ENCODE measurements at places on chromosomes 7 and 10.

DNA sequence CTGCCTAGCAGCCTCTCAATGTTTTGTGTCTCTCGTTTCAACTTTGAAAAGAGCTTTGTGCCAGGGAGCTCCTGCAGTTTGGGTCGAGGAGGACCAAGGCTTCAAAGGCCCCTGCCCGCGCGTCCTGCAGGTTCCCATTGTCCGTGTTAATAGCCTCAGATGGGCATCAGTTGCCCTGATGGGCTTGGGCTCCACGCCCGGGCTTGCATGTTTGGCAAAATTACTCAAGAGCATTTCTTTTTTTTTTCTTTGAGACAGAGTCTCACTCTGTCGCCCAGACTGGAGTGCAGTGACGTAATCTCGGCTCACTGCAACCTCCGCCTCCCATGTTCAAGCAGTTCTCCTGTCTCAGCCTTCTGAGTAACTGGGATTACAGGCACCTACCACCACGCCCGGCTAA is 636.6 kb downstream of the SDK1 start:
- DNase-seq = no peak

DNA sequence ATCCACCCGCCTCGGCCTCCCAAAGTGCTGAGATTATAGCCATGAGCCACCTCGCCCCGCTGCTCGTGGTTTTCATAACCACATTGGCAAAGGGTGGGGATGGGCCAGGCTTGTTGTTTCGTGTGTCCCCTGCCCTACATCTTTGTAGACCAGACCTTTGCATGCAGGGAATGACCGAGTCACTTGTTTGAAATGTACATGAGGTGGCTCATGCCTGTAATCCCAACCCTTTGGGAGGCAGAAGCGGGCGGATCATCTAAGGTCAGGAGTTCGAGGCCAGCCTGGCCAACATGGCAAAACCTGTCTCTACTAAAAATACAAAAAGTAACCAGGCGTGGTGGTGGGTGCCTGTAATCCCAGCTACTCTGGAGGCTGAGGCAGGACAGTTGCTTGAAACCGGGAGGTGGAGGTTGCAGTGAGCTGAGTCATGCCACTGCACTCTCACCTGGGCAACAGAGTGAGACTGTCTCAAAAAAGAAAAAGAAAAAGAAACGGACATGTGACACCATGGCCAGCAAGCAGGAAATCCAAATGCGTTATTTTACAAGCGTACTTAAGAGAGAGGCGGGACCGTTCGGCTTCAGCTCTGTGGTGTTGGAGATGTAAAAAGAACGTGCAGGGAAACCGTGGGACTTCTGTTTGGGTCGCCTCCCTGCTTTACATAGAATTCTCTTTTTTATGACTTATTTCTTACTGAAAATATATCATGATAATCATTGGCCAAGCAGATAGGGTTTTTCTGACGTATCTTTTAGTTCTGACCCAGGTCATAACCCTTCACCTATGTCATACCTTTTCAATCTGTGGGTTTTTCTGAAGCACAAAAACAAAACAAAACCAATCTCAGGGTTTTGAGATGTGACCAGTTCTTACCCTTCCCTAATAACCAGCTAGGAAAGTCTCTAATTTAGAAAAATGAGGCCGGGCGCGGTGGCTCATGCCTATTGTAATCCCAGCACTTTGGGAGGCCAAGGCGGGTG is 45.1 kb downstream of the WIPI2 start:
- DNase-seq = no peak

DNA sequence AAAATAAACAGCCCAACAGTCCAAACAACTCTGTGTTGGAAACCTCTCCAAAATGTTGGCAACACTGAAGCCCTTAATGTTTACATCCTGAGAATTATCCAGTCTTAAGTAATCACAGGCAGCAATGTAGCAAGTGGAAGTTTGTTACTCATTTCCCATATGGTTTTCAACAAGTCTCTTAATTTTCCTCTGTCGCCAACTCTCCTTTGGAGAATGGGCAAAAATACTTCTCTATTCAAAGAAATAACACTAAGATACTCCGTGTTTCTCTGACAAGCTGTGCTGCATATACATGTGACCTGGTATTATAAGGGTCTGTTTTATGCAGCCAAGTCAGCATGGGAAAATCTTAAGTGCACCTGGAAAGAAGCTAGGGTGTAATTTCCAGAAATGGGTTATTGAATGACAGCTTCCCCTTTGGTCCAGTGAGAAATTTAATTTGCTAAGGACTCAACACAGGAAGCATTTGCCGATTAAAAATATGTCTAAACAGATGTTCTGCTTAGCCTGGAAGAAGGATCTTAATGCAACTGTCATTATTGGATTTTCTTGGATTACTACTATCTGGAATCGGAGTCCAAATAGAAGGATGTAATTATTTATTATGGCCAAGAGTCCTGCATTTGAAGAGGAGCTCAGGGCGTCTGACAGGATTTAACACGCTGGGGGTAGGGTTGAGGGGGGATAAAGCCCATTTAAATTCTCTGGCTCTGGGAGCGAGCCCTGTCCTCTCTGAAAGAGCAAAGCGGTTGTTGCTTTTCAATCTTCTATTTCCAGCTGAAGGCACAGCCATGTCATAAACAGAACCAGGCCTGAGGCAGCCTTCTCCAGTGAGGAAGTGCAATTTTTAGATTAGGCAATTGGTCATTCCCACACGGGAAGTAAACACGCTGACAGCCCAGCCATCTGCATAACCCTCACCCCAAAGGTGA is 73.1 kb downstream of the TLL2 start:
- no peak for DNase-seq

- no peak for DNase-seq
These were observed 3.7 kb downstream of the NPC1L1 start for GRCh38 chr7:44537442-44537841.

DNA sequence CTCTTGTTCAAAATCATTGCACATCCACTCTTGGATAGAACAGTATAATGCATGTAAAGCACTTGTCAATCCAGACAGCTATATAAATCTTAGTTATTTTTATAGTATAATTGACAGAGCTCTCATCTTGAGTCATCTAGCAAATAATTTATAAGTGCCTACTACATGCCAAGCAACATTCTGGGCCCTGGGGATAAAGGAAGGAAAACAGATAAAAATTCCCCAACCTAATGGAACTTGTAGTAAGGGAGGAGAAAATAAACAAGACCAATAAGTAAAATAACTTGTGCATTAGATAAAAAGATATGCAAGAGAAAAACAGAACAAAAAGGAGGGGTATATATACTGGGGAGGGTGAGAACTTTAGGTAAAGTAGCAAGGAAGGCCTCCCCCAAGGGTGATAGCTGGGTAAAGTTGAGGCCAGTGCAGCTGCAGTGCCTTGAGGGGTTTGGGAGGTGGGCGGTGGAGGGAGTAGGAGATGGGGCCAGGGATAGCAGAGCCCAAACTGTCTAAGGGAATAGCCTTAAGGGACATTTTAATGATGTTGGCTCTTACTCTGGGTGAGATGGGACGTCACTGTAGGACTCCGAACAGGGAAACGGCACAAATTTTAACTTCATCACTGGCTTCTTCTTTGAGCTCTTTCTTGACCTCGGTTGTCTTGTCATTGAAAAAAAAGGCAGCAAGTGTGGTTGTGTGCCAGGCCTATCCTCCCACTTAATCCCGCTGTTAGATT is 79.3 kb upstream of the SEC61G start:
- DNase-seq = no peak

DNA sequence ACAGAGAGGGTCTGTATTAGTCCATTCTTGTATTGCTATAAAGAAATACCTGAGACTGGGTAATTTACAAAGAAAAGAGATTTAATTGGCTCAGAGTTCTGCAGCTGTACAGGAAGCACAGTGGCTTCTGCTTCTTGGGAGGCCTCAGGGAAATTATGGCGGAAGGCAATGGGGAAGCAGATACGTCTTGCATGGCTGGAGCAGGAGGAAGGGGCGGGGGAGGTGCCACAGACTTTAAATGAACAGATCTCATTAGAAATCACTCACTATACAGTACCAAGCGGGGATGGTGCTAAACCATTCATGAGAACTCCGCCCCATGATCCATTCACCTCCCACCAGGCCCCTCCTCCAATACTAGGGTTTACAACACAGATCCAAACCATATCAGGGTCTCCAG is 3.7 kb upstream of the CALU start:
- no peak for DNase-seq

All from hematopoietic multipotent progenitor cell treated with erythropoietin and hydrocortisone succinate and interleukin-3 and kit ligand, for 8 days (in vitro differentiated cells).